ENCODE measurements at places on chromosomes 16 and 17.
A peak's percentile ranks its signal among the peaks of the same experiment; 100 is the strongest.

DNA sequence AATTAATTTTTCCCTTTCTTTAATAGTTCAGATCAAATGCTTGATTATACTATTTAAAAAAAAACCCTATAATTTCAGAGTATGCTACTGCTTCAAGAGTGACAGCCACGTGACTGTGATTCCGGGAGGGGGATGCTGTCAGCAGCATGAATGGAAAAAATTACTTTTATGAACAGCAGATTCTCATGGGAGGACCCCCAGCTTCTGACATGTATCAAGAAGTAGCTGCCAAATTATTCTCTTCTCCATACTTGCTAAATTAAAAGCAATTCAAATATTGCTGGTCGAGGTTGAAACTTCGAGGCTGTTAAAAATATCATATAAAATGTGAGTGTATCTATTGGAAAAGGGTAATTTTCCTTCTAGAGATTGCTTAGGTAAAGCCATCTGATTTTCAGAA, 95.0 kb downstream of the HS3ST4 start:
- no peak for DNase-seq

DNA sequence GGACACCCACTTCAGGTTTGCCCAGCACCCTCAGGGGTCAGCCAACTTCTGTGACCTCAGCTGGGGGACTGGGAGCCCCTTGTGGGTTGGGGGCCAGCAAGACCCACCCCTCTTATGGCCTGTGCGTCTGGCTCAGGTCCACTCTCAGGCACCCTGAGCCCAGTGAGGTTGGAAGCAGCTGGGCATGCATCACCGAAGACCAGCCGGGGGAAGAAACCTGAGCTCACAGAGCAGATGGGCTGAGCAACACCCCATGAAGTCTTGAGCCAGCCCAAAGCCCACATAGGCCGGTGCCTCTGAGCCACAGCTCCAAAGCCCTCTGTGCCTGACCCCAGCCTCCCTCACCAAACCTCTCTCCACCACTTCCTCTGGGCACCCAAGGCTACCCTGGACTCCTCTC, 166.7 kb downstream of the RBFOX3 start:
- no peak for DNase-seq

- peak; percentile 82 for DNase-seq
Observed at GRCh38 chr16:85610446-85611193, 2.5 kb upstream of the GSE1 start.

- DNase-seq: no peak
Observed at GRCh38 chr17:31528291-31528874, 136.9 kb downstream of the RAB11FIP4 start.

GRCh38 chr16:26614237-26614841, 452.4 kb upstream of the C16orf82 start:
- no peak for DNase-seq

- no peak for DNase-seq
Observed at GRCh38 chr16:49274591-49274990, 7.0 kb downstream of the CBLN1 start.

GRCh38 chr17:55717898-55718735, 4.5 kb downstream of the TMEM100 start:
- no peak for DNase-seq

GRCh38 chr16:77789085-77790008, 983 bp downstream of the VAT1L start:
- no peak for DNase-seq

GRCh38 chr16:80536238-80536637, 4.6 kb upstream of the DYNLRB2 start:
- DNase-seq: no peak

- no peak for DNase-seq
Observed at GRCh38 chr16:6969594-6969993, 363.1 kb upstream of the RBFOX1 start.

- no peak for DNase-seq
Observed at GRCh38 chr16:69087161-69087581, 18.3 kb upstream of the HAS3 start.

- DNase-seq: no peak
Observed at GRCh38 chr17:73785496-73785895, 141.3 kb upstream of the SDK2 start.

DNA sequence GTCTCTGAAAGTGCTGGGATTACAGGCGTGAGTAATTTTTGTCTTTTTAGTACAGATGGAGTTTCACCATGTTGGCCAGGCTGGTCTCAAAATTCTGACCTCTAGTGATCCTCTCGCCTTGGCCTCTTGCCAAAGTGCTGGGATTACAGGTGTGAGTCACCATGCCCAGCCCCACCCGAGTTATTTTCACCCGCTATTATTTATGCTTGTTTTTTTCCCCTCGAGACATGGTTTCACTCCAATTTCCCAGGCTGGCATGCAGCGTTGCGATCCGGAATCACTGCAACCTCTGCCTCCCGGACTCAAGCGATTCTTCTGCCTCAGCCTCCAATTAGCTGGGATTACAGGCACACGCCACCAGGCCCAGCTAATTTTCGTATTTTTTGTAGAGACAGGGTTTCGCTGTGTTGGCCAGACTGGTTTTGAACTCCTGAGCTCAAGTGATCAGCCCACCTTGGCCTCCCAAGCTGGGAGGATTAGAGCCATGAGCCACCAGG, 9.2 kb downstream of the RPL23 start:
- no peak for DNase-seq

GRCh38 chr16:23040246-23040645, 109.0 kb downstream of the USP31 start:
- DNase-seq: no peak

GRCh38 chr16:1034230-1035065, 38.1 kb upstream of the SSTR5 start:
- no peak for DNase-seq

DNA sequence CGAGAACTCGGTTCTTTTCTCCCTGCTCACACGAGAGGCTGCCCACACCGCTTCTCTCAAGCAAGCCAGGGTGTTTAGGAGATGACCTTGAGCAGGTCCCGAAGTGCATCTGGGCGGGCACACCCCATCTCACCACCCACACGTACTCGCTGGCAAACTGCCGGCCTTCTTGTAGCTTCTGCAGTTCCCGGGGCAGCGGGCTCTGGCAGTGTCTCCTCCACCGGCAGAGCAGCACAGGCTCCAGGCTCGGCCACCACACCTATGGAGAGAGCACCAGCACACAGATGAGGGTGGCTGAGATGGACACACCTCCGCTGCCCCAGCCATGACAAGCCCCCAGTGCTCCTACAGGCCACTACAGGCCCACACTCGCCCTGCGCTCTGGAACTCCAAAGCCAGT, 23.5 kb downstream of the ZNF276 start:
- no peak for DNase-seq

DNA sequence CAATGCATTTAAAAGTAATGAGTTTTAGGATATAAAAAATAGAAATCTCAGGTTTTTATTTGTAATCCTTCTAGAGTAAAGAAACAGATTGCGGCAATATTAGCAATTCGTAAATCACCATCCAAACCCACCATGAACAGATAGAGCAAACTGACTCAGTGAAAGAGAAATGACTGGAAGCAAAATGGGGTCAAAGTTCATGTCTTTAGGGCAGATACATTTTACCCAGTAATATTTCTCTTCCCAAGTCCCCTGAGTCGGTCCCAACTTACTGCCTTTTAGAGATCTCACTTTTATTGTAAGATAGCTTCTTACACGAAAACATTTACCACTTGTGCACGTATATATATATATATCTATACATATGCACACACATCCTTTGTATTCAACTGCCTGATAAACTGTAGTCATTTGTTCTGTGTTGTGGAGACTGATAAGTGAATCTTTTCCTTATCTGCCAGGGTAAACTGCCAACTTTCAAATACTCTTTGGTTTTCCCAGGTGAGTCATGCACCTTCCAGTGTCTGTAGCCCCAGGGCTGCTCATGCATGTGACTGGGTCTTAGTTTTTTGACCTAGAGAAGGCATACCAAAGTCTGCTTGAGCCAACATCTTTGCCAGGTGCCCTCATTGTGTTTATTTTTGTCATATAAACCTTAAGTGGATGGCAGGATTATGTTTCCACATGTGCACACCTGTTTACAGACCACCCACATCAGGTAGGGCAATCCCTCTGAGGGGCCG, 7.8 kb upstream of the IRF8 start:
- no peak for DNase-seq

DNA sequence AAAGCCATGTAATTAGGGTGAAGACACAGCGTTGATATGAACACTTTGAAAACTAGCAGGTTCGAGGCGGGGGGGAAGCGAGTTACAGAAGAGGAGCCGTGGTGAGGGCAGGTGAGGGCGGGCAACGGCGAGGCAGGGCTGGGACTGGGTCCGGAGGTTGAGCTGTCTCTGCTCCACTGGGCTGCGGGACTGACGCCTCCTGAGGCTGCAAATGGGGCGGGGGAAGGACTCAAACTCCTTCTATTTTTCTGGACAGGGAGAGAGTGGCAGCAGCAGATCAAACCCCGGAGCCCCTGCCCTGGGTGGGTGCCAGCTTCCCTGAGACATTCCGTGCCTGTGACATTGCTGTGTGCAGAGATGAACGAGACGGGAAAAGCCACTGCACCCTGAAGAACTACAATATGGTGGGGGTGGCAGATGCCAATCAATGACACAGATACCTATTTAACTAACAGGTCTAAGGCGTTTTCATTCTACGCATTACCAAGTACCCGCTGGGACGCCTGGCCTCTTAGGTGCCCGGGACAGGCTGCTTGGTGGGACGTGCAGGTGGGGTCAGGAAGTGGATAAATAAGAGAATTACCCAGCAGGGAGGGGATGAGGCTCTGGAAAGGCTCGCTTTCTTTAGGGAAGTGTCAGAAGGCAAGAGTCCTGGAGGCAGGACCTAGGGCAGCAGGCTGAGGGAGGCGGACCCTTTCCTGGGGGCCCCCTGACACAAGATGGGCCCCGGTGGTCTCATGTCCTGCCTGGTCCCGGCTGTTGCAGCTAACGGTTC, 30.4 kb downstream of the RPH3AL start:
- DNase-seq: no peak

GRCh38 chr17:73072219-73072962, 20.1 kb downstream of the SLC39A11 start:
- DNase-seq: no peak

DNA sequence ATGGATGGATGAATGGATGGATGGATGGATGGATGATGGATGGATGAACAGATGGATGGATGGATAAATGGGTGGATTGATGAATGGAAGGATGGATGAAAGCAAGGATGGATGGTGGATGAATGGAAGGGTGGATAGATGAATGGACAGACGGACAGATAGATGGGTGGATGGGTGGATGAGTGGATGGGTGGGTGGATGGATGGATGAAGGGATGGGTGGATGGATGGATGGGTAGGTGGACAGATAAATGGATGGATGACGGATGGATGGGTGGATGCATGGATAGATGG, 14.9 kb downstream of the SRL start:
- no peak for DNase-seq

Data from T-helper 2 cell (primary cell).